ENCODE measurements at places on chromosomes 12 and 14.
A peak's percentile ranks its signal among the peaks of the same experiment; 100 is the strongest.

GRCh38 chr14:89918721-89919120 is 35.8 kb downstream of the EFCAB11 start:
- no peak for DNase-seq

GRCh38 chr14:30519961-30520360 is 39.0 kb upstream of the G2E3 start:
- DNase-seq: no peak

DNA sequence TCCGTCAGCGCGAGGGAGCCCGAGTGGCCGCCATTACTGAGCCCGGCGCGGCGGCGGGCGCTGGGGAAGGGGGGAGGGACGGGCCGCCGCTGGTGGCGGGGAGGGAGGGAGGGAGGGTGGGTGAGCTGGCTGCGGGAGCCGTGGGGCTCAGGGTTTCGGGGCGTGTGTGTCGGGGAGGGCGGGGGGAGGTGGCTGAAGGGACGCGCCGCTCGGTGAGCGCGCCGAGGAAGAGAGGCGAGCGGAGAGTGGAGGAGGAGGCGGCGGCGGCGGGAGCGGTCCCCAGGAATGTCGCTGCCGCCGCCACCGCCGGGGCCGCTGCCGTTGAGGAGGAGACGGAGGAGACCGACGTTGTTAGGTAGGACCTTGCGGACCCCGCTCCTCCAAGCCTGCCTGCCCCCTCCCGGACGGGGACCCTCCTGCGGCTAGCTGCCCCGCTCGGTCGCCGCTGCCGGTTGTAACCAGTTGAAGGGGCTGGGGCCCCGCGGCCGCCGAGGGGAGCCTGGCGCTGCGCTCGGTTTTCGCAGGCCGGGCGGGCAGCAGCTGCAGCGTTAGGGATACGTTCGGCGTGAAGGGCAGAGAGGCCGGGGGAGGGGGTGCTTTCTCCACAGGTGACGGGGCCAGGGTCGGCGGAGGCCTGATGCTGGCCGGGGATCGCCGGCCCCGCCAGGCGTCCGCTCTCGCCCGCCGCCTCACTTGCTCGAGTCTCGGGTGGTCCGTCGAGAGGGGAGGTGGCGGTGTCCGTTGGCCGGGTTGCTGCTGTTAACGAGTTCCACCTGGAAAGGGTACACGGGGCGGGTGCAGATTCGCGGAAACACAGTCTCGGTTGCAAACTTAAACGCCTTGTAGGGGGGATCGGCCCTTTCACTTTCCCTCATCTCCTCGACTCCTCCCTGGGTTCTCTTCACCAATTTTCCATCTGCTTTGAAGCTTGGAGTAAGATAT is at the start of gene ARHGAP5:
ARHGAP5 (plus strand) TSS at position 224 of the 942 bp plus-strand sequence. CDS start 13,366 bp downstream, outside the sequence.
- DNase-seq: peak; percentile 30

GRCh38 chr12:77089686-77090220 is 24.4 kb upstream of the E2F7 start:
- DNase-seq: no peak

- DNase-seq: no peak
Measured at GRCh38 chr14:72679141-72679535, 214.8 kb downstream of the DPF3 start.

DNA sequence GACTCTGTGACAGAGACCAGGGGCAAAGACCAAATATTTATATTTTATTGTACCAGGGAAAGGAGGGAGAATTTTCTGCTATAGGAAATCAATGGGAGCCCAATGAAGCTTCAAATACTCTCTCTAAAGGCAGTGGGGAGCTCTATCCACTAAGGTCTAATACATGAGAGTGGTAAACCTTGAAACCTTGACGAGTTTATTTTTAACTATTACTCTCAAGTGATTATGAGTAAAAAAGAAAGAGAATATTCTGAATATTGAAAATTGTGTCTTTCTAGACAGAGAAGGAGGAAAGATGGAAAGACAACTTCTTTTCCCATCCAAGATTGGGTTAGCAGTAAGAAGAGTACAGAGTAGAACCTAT is 1722.1 kb upstream of the SEL1L start:
- DNase-seq: no peak

DNA sequence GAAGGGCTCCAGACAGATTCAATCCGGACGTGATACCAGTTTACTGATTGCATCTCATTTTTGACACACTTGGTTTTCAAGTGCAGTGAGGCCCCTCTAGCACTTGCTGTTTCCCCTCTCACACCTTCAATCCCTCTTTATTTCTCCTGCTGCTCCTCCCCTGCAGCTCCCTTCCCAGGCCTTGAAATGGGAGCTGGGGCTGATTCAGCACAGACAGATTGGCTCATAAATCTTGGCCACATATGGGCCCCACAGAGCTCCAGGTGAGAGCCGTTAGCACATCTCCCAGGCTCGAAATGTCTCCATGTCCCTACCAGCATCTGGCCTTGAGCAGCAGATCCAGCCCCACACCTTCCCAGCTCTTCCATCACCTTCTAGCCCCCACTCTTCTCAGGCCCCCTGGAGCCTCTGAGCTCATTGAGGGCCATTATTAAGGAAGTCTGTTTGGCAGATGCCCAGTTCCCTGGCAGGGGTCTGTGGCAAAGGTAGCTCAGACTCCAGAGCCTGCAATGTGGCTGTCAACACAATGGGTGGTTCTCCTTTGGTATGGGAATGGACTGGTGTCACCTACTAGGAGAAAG is 220.3 kb upstream of the FKBP4 start:
- DNase-seq: no peak

DNA sequence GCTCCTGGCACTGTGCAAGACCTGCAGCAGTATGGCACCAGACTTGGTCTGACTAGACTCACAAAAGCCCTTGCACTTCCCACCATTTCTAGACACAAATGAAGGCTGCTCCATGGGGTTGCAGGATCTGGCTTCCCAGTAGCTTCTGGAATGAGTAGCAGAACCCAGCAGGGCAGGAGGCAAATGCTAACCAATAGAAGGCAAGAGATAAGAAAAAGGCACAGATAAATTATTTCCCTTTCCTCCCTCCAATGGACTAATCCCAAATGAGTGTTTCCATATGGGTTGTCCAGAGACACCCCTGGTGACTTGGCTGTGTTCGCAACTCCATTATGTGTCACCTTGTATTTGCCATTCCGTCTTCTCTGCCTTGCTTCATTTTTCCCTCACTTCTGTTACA is 49.7 kb downstream of the KIF21A start:
- no peak for DNase-seq

- no peak for DNase-seq
Measured at GRCh38 chr14:99382781-99383471, 97.7 kb downstream of the SETD3 start.

GRCh38 chr14:91374879-91375702 is 42.5 kb downstream of the CCDC88C start:
- no peak for DNase-seq

DNA sequence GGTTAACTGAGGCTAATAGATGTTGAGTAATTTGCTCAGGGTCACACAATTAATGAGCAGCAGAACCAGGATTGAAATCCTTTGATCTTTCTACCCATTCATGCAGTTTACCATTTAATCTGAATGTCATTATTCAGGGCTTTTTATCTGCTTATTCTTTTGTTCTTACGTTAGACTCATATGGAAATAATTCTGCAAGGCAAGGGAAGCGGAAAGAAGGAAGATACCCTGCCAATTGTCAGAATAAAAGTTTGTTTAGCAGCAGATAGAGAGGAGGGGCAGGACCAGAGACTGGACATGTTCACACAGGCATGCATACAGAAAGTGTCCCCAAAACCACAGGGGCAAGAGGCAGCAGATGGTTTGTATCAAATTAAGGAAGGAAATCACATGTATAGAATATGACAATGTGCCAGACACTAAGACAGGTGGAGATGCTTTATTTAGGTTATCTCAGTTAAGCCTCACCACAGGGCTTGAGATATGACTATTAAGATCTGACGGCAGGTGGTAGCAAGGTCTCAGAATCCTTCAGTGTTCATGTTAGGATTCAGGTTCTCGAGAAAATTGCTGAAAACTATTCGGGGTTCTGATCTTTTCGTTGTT is 29.8 kb downstream of the BRMS1L start:
- no peak for DNase-seq

GRCh38 chr14:65333943-65334687 is 78.4 kb upstream of the FUT8 start:
- no peak for DNase-seq

DNA sequence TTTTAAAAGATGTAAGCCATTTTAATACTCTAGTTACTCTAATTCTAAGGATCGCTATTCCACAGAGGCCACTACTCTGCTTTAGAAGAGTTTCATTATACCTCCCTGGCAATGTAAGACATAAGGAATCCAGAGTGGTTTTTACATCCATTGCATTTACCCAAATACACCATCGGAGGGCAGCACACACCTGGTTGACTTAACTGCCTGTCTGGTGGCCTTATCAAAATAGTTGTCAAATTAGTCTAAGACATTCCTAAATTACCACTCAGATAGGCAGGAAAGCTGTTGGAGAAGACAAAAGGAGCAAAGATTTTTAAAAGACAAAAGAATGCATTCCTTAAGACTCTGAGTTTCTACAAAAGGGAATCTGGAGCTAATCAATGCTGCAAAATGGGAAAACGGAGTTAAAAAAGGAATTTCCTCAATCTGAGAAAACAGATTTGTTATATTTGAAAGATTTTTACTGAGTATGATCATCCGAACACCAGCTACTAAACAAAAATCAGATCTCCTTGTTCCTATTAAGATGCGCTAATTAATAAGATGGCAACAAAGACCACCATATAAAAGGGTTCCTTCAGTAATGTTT is 33.8 kb upstream of the FGD4 start:
- peak; percentile 12 for DNase-seq

DNA sequence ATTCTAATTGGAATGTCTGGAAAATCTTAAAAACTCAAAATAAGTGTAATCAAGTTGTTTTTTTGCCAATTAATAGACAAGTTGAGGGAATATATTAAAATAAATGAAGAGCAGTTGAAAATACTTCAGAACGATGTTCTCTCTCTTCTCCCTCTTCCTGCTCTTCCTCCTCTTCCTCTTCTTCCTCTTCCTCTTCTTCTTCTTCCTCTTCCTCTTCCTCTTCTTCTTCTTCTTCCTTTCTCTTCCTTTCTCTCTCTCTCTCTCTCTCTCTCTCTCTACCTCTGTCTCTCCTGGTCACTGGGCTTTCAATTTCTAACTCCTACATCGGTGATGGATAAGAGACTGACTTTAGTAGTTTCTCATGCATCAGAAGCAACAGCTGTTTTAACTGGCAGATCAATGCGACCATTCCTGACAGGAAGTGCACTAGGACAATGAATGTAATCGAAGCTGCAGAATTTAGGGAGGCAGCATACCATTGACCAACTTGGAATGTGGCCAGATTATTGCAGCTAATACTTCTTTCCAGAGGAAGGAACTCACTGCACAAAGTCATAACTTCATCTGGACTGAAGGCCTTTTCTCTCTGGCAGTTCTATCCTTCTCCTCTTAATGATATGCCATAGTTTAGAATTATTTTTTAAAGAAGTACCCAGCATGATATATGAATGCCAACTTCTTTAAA is 13.8 kb upstream of the TMTC2 start:
- no peak for DNase-seq

DNA sequence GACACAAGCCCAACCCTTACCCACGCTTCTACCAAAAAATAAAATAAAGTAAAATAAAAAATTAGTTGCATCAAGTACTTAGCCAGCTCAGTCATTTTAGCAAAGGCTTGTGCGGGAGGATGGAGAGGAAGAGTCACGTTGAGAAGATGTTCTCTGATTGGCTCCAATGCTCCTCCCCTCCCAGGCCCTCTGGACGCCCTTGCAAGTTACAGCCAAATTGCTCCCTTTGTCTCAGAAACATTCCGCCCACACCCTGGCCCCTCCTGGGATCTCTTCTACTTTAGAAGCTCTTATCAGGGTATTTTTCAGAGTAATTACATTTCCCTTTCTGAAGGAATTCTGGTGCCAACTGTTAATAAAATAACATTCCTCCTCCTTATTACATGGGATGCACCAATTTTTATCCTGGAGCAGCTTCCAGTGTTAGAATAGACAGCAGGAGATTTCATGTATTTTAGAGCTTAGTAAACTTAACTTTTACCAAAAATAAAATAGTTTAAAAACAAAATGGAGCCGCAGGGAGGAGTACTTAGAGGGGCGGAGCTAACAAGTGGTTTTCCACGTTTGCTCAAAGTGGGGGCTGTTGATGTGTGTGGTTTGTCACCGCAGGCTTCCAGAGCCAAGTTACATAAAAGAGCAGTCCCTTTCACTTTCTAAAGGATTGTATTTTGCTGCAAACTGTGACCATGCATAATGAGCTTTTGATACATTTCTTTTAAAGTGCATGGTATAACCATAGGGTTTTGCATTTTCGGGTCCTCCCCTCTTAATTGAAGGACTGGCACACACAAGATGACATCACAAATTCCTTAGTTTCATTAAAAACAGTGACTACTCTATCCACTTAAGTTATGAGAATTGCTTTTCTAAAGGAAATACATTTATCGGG is 71.7 kb upstream of the RAP1B start:
- peak; percentile 22 for DNase-seq

DNA sequence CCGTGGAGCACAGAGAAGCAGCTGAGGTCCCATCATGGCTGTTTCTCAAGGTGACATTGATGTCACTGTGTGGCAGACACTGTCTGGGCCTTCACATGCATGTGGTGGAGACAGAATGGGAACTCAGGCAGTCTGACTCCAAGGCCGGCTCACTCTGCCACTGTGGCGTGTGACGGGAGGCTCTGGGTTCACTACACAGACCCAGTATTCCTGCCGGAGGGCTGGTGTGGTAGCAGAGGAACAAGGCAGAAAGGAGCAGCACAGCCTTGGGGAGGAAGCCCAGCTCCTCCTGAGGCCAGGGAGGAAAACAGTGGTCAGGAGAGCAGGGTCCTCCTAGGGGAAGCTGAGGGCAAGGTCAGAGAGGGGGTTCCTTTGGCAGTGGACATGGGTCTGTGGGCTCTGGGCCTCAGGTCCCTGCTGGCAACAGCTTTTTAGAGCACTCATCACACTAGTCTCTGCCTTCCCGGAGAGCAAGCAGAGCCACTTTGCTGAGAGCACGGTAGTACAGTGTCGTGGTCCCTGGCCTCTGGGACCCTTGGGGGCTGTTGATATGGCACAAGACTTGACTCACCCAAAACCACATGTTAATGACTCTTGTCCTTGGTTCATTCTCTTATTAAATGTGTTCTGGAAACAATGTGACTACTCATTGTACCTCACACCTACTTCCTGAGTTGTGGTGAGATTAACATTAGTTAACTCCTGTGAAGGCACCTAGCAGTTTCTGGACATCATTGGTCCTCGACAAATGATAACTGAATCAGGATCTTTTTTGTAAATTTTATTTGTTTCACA is 21.3 kb downstream of the DCAF4 start:
- DNase-seq: no peak

GRCh38 chr14:28608851-28609828 is 157.4 kb upstream of the FOXG1 start:
- peak; percentile 3 for DNase-seq

GRCh38 chr12:127044836-127045235 is 1222.1 kb upstream of the TMEM132C start:
- DNase-seq: no peak

All from activated T-cell treated with anti-CD3 and anti-CD28 coated beads for 48 hours (primary cell).